HT1080 (cell line): ENCODE measurements at places on chromosomes 11 and 22. TPM values are rescaled to one million over a fixed set of nuclear protein-coding genes. Genes with fewer than 3 reads are reported as not detected.

- no peak for DNase-seq
Observed at GRCh38 chr11:16016468-16016829, 339.9 kb downstream of the SOX6 start.

DNA sequence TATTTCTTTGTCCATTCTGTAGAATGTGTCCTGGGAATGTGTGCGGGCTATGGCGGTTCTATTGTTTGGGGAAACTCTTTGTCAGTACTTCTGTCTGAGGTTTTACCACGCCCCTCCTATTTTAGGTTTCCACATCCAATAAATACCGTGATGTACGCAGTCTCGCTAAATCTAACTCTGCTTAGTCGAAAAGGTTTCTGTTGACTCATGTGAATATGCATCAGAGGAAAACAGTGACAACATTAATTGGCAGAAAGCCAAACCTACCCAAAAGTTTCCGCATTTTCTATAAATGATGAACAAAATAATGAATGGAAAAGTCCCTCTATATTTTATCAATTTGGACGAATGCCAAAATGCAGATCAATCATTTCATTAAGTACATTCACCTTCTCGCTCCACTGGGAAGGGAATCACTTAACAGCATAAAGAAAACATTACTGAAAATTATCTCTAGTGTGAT lies 143.4 kb downstream of the MAML2 start:
- DNase-seq, result no peak

- DNase-seq, result no peak
Observed at GRCh38 chr22:30317778-30318177, 9.0 kb downstream of the TBC1D10A start.

DNA sequence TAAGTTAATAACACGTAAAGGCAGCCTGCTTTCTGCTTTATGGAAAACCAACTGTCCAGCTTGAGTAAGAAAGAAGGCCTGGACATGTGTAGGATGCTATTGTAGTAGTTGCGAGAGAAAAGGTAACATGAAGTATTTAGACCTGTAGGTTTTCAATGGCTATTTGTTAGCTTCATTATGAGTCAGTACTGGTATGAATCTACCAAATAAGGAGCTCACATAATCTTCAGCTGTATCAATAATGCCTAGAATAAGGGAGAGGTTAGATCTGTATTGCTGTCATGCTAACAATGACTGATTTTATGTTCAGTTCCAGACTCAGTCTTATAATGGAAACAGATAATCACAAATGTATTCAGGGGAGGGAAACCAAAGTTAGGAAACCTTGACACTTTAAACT lies 550.3 kb downstream of the CNTN5 start:
- no peak for DNase-seq

GRCh38 chr11:119180729-119181676 lies 4.3 kb upstream of the NHERF4 start:
- DNase-seq, result no peak

The RAB3IL1 gene
- total RNA-seq, result 3.1 and 4.8 TPM in 2 replicates
